ENCODE measurements at places on chromosomes 6 and 20.

GRCh38 chr6:157596461-157596860 is 215.5 kb downstream of the ZDHHC14 start:
- DNase-seq = no peak

DNA sequence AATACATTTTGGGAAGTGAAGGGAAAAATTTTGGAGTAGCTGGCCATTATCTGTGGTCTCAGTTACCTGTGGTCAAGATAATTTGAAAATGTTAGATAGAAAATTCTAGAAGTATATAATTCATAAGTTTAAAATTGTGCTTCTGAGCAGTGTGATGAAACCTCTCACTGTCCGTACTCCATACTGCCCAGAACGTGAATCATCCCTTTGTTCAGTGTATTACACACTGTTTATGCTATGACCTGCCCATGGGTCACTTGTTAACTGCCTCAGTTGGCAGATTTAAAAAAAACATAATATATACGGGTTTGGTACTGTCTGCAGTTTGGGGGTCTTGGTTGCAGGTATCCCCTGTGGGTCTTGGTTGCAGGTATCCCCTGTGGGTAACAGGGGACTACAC is 4.1 kb upstream of the CALHM5 start:
- DNase-seq = no peak

DNA sequence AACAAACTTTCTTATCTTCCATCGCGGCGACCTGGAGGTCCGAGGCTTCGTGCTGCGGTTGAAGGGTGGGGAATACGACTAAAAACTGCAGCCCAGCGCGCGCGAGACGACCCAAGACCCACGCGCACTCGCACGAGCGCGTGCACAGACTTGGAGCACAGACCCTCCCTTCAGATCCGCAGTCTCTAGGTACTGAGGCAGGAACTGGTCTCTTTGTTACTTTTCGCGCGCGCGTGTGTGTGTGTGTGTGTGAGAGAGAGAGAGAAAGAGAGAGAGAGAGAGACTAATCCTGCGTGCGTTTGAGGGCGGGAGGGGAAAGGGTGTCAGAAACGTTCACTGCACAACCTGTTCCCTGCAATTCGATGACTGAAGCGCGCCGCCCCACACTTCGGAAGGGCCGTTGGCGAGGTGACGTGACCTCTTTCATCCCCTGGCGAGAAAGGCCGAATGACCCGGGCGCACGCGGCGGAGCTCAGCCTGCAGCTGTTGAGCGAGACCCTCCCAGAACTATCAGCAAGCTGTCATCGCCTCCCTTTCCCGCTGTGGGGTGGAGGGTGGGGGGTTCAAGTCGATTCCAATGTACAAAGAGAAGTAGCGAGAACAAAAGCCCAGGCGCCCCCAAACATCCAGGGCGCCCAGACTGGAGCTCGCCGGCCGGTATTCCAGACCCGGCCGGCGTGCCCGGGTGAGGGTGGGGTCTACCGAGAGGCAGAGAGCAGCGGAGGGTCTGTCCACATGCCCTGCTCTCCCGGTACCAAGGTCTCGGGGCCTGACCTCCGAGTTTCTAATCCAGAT is 1.5 kb upstream of the TUBB2B start:
- DNase-seq = no peak

DNA sequence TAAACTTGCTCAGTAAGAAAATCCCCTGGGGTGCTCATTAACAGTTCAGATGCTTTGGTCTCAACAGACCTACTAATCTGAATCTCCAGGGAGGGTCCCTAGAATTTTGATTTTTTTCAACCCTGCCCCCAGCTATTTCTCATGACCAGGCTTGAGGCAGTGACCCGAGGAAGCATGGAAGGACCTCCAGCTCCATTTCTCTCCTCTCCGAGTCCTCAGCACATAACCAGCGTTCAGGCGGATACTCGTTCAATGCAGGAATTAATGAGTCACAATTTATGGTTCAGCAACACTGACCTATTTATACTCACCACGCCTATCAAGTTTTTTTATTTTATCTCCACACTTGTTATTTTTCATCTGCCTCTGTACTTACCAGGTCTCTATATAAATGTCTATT is 369.2 kb upstream of the CDH4 start:
- DNase-seq = no peak

- DNase-seq = no peak
Measured at GRCh38 chr6:81304466-81304865, 448.0 kb downstream of the TENT5A start.

- no peak for DNase-seq
Measured at GRCh38 chr6:161882196-161882765, 608.4 kb upstream of the AGPAT4 start.

DNA sequence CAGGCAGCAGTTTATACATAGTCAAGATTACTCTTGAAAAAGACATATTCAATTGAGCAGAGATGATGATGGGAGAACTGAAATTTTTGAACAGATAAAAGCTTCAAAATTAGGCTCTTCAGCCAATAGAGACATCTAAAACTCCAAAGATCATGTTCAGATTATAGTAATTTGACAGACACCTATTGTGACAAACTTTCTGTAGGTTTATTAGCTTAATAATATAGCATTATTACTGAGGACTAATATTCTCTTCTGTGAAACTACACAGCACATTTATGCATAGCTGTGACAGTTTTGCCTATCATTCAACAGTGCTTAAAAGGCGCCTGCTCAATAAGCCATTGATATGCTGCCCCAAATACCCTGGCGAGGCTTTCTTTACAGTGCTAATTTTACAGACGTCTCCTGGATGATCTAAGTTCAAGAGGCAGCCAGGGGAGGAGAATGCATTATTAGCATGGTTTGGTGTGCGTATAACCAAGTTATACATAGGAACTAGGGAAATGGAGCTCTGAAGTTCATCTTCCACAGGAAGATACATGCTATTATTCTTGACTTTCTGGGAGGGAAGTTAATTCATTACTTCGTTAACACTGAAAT is 21.5 kb downstream of the PLAGL1 start:
- no peak for DNase-seq

DNA sequence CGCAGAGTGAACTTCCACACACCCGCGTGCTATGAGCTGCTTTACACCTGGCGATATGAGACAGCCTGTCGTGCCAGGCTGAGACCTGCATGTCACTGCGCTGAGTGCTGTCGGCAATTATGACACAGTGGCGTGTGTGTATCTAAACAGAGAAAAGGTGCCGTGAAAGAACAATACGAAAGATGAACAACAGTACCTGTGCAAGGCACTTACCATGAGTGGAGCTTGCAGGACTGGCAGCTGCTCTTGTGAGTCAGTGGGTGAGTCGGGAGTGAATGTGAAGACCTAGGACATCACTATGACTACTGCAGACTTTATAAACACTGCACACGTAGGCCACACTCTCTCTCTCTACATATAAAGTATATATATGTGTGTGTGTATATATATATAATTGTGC is 68.5 kb upstream of the DUSP22 start:
- no peak for DNase-seq

GRCh38 chr6:36246506-36247268 is 23.2 kb upstream of the PNPLA1 start:
- no peak for DNase-seq

- no peak for DNase-seq
Measured at GRCh38 chr6:16496210-16496609, 257.8 kb downstream of the GMPR start.
